ENCODE measurements at places on chromosomes 7 and 10.
A peak's percentile ranks its signal among the peaks of the same experiment; 100 is the strongest.

GRCh38 chr7:128902761-128903585 lies 7.5 kb downstream of the KCP start:
- no peak for DNase-seq

DNA sequence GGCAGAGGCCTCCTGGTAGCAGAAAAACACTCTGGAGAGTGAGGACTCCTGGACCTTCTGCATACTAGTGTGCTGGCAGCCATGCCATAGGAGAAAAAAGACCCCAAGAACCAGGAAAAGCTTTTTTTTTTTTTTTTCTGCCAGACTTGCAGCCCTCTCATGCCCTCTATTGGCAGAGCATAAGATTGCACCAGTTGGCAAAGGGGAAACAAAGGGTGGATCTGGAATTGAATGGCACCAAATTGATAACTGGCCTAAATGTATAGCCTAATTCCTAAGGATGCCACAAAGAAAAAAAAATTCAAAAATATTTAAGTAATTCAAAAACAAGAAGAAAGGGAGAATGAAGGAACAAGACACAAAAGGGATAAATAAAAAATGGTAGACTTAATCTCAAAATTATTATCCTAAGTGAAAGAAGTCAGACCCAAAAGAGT lies 112.5 kb upstream of the GHITM start:
- DNase-seq = no peak

DNA sequence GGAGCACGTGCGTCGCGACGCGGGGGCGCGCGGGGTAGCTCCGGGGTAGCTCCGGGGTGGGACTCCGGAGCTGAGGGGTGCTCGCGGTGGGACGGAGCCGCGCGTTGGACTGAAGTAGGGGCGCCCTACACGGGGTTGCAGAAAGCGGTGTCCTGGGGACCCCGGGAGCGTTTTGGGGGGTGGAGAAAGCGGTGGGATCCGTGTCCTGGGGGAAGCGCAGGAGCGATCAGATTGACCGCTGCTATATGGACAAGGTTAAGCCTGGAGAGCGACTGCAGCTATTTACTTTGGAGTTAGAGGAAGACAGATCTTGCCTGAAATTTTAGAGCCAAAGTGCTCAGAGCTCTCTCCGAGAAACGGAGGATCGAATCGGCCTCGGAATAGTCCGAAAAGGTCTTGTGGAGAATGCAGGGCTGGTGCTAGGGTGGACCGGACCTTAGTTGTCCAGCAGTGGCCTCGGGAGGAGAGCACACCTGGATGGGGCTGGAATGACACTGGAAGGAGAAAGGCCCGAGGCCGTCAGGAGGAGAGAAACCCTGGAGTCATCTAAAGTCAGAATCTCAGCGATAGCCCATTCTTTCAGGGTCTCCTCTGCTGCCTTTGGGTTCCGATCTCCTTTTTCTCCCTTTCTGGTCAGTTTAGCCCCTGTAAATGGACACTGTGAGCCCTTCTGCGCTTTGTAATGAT lies 564 bp downstream of the PDSS1 start:
- no peak for DNase-seq

DNA sequence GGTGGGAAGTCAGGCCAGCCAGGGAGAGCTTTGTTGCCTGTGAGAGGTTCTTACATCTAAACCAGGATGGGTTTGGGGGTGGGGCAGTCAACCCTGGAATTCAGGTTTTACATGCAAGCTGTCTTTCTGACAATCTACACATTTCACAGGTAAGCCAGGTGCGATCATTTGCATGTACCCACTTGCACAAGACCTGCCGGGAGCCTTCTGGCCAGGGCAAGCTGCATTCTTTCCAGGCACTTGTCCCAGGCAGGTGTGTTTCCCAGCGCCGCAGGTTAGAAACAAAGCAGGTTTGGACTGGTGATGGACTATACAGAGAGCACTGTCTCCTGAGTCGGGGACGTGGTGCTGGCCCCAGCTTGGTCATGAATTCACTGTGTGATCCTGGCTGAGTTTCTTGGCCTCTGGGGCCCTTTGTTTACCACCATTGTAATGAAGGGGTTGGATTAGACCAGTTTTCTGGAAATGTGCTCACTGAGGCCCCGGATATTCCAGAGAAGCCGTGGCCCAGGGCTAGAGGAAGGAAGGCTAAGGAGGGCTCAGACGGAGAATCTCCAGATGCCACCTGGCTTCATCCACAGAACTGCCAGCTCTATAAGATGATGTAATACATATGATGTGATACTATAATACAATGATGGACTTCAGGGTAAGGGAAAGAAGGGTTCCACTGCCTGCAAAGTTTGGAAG lies 205.2 kb upstream of the SVIL start:
- DNase-seq = no peak

GRCh38 chr7:44750921-44751571 lies 2.4 kb downstream of the ZMIZ2 start:
- DNase-seq = no peak

DNA sequence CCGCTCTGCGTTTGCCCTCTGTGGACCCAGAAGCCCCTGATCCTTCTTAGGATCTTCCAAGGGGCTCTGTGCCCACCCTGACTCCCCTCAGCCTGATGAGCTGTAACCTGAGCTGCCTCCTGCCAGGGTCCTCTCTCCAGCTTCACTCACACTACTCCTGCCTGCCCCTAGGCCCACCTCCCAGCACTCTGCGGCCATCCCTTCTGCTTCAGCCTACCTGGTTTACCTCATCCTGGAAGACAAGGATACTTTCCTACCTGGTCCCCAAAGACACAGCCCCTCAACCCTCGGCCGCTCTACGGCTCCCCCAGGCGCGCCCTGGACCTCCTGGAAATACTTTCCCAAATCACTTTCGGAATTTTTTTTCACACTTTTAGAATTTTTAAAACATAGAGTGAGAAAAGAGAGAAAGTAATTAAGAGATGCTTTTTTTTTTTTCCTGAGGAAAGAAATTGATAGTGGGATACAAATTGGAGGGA lies 6.4 kb upstream of the ZNF862 start:
- DNase-seq = no peak

- DNase-seq = no peak
These were observed 7.8 kb downstream of the RPS24 start for GRCh38 chr10:78041170-78042057.

- DNase-seq = no peak
These were observed 62.7 kb upstream of the STK17A start for GRCh38 chr7:43520201-43520600.

DNA sequence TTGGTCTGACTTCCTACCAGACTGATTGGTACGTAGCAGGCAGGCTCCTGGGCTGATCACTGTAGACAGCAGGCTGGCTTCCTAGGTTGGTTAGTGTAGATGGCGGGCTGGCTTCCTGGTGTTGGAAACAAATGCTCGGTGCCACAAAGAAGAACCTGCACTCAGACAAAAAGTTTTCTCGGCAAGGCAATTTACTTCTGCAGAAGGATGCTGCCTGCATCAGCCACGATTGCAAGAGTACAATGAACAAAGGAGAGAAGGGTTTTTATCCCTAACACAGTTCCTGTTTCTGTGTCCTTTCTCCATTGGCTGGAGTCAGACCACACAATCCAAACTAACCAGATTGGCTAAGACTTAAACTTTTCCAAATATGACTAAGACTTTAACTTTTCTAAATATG lies 123.6 kb upstream of the PPP2R2D start:
- no peak for DNase-seq

DNA sequence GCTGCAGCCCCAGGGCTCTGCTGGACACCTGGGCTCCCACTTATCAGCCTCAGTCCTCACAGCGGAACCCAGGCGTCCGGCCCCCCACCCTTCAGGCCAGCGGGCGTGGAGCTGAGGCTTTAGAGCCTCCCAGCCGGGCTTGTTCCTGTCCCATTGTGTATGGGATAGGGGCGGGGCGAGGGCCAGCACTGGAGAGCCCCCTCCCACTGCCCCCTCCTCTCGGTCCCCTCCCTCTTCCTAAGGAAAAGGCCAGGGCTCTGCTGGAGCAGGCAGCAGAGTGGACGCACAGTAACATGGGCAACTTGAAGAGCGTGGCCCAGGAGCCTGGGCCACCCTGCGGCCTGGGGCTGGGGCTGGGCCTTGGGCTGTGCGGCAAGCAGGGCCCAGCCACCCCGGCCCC lies 2.7 kb downstream of the NOS3 start:
- no peak for DNase-seq

DNA sequence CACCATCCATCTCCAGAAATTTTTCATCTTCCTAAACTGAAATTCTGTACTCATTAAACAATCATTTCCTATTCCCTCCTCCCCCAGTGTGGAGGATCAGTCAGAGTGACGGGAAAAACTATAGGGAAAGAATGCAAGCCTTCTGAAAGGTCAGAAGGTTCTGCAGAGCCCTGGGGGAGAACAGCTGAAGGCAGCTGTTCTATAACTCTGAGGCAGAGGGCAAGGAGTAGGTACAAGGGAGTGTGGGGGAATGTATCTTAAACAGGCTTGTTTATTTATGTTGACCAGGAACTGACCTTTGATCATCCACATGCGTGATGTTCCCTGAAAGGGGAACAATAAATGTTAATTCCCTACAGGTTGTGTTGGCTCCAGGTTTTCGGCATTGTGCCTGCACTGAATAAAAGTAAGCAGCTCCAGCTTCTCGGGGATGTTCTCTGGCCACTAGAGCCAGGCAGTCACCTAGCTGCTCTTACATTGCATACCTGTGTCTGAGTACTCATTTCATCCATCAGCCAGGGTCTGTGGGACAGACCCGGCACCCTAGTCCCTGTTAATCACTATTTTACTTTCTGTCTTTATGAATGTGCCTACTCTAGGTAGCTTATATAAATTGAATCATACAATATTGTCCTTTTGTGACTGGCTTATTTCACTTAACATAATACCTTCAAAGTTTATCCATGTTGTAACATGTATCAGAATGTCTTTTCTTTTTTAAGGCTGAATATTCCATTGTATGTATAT lies 5.8 kb downstream of the IFIT1 start:
- DNase-seq = no peak

- DNase-seq = no peak
These were observed 286.1 kb upstream of the C7orf33 start for GRCh38 chr7:148304456-148304855.

GRCh38 chr7:40782836-40783235 lies 648.0 kb downstream of the SUGCT start:
- DNase-seq = no peak

DNA sequence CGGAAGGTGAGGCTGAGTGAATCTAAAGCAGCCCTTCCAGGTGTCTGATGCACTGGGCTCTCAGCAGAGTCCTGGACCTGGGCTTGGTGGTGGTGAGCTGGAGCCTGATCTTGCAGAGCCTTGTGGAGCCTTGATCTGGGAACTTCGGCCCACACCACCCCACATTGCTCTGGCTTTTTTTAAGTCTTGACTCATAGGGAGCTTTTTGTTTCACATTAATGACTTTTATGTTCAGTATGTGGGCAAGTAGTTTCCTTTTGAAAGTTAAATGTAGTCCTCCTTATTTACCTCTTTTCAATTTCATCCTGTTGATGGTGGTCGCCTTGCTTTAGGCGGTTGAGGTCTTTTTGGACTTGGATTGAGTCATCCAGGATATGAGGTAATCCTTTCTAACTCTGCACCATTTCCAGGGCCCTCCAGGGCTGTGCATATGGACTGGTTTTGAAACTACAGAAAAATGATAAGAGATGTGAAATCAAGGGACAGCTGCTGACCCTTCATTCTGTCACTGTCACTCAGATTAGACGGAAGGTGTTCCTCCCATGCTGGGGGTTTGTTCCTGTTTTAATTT lies 2.9 kb upstream of the NRAP start:
- peak; percentile 22 for DNase-seq

DNA sequence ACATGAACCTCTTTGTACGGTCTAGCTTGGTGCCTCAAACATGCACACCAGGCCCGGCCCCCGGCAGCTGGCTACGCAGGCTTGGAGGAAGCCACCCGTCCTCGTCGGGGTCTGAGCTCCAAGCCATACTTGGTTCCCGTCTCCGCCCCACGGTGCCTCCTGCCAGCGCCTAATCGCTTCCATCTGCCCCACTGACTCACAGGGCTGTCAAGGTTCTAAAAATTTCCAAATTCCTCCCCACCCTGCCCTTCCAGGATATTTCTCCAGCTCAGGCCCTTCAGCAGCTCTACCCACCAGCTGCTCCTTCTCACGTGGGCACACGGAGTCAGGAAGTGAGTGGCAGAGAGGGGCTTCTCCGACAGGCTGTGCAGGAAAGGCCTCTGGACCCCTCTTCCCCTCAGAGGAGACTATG lies 38.8 kb downstream of the TMEM270 start:
- DNase-seq = peak; percentile 89

- no peak for DNase-seq
These were observed 2.0 kb downstream of the DEPP1 start for GRCh38 chr10:44976352-44977198.

DNA sequence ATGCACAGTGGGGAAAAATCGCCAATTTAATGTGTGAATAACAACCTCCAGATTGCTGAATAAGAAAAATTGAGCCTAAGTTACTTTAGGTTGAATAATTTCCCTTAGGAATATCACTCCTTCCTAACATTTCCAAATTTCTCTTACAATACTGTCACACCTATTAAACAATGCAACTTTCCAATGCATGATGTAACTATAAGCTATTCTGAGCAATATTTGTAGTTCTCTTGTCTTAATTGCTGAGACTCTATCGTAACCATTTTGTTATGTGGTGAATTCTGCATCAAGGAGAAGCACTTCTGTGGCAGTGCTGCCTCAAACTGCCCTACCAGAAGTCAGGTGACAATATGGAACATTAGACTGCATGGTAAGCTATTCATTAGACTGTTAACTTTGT lies 386.7 kb upstream of the LRRN3 start:
- no peak for DNase-seq

GRCh38 chr10:79382491-79382941 lies 35.2 kb downstream of the PPIF start:
- no peak for DNase-seq

DNA sequence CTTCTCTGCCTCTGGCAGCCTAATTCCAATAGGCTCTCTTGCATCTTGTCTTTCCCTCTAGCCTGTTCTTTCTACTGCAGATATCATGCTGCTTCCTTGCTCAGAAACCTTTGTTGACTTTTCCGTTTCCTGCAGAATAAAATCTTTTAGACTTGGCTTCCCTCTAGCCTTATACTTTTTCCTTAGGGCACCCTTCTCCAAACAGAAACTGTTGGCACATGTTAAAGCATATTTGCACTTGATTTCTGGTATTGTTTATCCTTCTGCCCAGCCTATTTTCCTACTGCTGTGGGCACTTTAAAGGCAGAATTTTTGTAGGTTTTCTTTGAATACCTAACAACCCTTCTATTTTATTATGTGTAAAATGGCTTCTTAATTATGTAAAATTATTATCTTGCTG lies 4.6 kb downstream of the GNAI1 start:
- DNase-seq = no peak

GRCh38 chr10:7028809-7029166 lies 382.0 kb downstream of the SFMBT2 start:
- no peak for DNase-seq
